Uterus (tissue), 4 donors: ENCODE measurements at places on chromosomes 3 and 15. TPM values are rescaled to one million over a fixed set of nuclear protein-coding genes. Genes with fewer than 3 reads are reported as not detected.

DNA sequence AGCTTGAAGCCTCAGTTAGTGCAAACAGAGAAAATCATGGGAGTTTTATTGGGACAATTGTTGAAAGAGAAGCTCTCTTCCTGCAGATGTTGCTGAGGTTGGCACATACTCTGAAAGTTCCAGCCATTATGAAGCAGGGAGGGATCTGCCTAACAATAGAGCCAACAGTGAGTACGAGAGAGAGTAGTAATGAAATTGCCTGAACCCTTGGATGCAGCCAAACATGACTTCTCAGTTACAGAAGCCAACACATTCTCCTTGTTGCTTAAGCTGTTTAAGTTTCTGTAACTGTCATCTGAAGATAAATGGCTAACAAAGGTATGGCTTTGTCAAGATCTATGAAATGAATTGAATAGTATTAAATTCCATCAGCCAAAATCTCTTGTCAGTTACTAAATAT is 211.0 kb upstream of the TTC14 start:
- no peak overlapping the region for H3K27ac ChIP-seq
- no peak overlapping the region for H3K4me3 ChIP-seq
- no peaks in the 10 kb centered on the region for H3K4me1 ChIP-seq
- DNase-seq: no peak

DNA sequence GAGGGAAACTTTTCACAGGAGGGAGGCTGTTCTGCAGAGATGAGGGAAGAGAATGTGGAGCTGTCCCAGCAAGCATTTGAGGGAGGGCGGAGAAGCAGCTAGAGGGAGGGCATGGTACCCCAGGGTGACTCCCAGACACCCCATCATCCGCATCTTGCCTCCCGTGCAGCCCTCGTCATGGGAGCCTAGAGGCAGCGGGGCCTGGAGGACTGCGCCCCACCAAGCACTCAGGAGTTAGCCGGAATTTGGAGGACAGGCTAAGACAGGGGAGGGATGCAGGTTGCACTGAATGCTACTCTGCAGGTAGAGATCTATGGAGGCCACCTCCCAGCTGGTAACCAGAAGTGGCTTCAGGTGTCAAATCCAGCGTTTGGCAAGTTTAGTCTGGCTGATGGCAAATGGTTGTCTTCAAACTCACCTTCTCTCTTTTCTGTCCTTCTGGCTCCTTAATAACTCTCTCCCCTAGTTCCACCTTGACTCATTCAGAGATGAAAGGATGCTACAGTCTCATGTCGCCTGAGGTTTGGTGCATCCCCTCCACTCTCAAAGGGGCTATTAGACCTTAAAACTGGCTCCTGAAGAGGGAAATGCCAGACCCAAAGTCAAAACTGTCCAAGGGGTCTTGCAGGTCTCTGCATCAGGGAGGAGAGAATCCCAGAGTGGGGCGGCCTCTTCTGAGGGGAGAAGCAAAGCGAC is 155.9 kb upstream of the TLE3 start:
- no peak overlapping the region for H3K4me3 ChIP-seq
- no peak for DNase-seq
- H3K36me3 ChIP-seq: no peaks in the 10 kb centered on the region
- no peaks in the 10 kb centered on the region for H3K4me1 ChIP-seq

GRCh38 chr3:174951034-174951433 is 91.9 kb downstream of the NAALADL2 start:
- H3K4me3 ChIP-seq: no peak overlapping the region
- H3K27ac ChIP-seq: no peak overlapping the region
- DNase-seq: no peak

DNA sequence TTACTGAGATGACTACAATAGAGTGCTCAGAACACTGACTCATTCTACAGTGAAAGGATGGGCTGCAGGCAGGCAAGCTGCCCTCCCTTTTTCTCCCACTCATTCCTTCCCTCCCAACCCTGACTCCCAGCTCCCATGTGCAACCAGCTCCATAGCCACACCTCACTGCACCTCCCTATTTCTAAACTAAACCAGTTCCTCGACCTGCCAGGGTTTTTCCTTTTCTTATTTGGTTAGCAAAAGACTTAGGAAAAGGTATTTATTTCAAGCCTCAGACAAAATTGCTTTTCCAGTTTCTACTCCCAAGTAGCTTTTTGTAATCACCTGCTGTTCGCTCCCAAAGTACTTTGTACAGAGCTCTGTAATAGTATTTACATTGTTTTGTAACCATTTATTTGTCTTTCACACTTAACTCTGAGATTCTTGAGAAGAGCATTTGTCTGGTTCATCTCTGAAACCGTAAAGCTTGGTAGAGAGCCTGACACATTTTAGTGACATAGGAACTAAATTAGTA is 2.2 kb downstream of the AADAC start:
- H3K27ac ChIP-seq: peak overlapping the region; percentile 27
- H3K27me3 ChIP-seq: no peaks in the 10 kb centered on the region
- peak; percentile 43 for DNase-seq
- no peak overlapping the region for H3K4me3 ChIP-seq
- H3K4me1 ChIP-seq: no peaks in the 10 kb centered on the region
- H3K36me3 ChIP-seq: no peaks in the 10 kb centered on the region

DNA sequence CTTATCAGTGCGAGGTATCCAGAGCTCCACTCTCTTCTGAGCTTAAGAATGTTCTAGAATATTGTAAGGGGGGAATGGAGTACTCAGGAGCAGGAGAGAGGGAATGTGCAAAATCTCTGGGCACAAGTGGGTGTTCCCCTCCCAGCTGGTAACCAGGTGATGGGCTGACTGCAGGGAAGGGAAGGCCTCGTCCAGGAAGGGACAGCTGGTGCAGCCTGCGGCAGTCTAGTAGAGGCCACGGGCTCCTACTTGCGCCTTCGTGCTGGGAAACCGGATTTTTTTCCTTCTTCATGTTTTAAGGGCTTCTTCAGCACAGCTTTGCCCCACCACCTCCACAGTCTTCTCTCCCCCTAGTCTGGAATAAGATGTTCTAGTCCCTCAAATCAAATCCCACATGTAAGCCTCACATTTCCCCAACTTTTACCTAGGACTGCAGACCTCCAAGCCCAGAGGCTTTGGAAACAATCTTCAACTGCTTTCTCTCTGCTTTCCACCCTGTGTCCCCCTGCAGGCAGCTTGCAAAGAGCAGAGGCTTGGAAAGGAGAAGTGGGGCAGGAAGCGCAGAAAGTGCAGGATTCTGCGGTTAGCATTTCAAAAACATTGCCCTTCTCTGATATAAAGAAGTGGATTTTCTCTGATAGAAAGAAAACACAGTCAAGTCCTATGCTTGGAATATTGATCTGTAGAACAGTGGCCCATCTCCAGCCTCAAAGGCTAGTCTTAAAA is 11.9 kb upstream of the CGNL1 start:
- H3K4me3 ChIP-seq: no peak overlapping the region
- H3K27me3 ChIP-seq: no peaks in the 10 kb centered on the region
- no peak for DNase-seq
- H3K4me1 ChIP-seq: no peaks in the 10 kb centered on the region
- H3K27ac ChIP-seq: no peak overlapping the region

Gene SV2B
- total RNA-seq: 0.88 TPM

DNA sequence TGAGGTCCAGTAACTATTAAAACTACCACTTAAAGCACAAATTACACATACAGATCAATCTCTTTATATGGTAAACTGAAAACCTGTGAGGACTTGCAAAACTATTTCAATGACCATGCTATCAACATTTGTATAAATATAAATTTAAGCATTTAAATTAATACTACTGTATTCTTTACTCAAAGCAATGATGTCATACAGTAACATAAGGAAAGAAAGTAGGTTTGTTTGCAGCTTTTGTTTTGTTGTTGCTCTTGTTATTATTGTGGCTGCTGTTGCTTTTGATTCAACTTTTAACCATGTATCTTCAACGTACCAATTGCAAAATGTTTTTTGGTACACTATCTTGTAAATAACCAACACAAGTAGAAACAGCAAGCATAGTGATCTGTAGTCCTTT is 22.0 kb downstream of the CBLB start:
- no peak for DNase-seq
- no peaks in the 10 kb centered on the region for H3K27me3 ChIP-seq
- no peak overlapping the region for H3K27ac ChIP-seq
- H3K4me3 ChIP-seq: no peak overlapping the region
- H3K36me3 ChIP-seq: no peaks in the 10 kb centered on the region
- H3K4me1 ChIP-seq: no peaks in the 10 kb centered on the region

Gene SLC9C1
- 0.49 TPM for total RNA-seq

- no peaks in the 10 kb centered on the region for H3K27me3 ChIP-seq
- no peaks in the 10 kb centered on the region for H3K4me1 ChIP-seq
- no peak overlapping the region for H3K27ac ChIP-seq
- H3K4me3 ChIP-seq: no peak overlapping the region
- H3K36me3 ChIP-seq: no peaks in the 10 kb centered on the region
These were observed 11.4 kb downstream of the CD86 start for GRCh38 chr3:122066331-122067213.

Gene DUOXA2
- not detected for total RNA-seq

- H3K4me3 ChIP-seq: no peak overlapping the region
- DNase-seq: no peak
- H3K27ac ChIP-seq: peak overlapping the region; percentile 61
- no peaks in the 10 kb centered on the region for H3K27me3 ChIP-seq
- peaks cover 54% of the 10 kb centered on the region for H3K4me1 ChIP-seq
These were observed 5.7 kb downstream of the SNX33 start for GRCh38 chr15:75653347-75653913.

GRCh38 chr3:83928391-83928790 is 1030.4 kb upstream of the CADM2 start:
- H3K27ac ChIP-seq: no peak overlapping the region
- H3K4me3 ChIP-seq: no peak overlapping the region
- H3K27me3 ChIP-seq: no peaks in the 10 kb centered on the region
- no peaks in the 10 kb centered on the region for H3K36me3 ChIP-seq

DNA sequence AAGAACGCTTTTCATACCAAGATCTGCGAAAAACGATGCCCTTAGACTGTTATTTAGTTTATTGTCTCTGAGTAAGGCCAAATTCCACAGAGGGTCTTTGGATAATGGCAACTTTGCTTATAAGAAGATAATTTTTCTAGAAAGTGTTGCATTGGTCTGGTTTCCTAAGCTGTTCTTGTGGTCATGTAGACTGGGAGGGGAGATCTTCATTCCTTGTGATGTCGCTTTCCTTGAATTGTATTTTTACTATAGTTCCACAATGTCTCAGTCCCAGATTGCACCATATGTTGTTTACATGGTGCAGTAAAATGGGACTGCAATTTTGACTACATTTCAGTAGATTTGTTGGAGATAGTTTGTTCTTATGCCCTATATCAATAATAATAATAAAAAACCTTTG is 28.8 kb upstream of the ST3GAL6 start:
- peak overlapping the region; percentile 76 for H3K27ac ChIP-seq
- peak overlapping the region; percentile 59 for H3K4me3 ChIP-seq
- DNase-seq: no peak
- H3K27me3 ChIP-seq: no peaks in the 10 kb centered on the region
- H3K36me3 ChIP-seq: no peaks in the 10 kb centered on the region

Gene RETNLB
- total RNA-seq: not detected

Gene ITPKA
- not detected for total RNA-seq

- no peak overlapping the region for H3K4me3 ChIP-seq
- H3K36me3 ChIP-seq: no peaks in the 10 kb centered on the region
- H3K4me1 ChIP-seq: no peaks in the 10 kb centered on the region
- no peaks in the 10 kb centered on the region for H3K27me3 ChIP-seq
- no peak overlapping the region for H3K27ac ChIP-seq
- DNase-seq: no peak
These were observed 3.6 kb upstream of the C3orf85 start for GRCh38 chr3:109132801-109133473.

- H3K27ac ChIP-seq: peak overlapping the region; percentile 57
- no peak overlapping the region for H3K4me3 ChIP-seq
- H3K27me3 ChIP-seq: no peaks in the 10 kb centered on the region
- H3K4me1 ChIP-seq: peaks cover 6% of the 10 kb centered on the region
- DNase-seq: peak; percentile 47
These were observed 8.7 kb upstream of the CAMK1 start for GRCh38 chr3:9778143-9779074.

- no peak for DNase-seq
- H3K4me3 ChIP-seq: no peak overlapping the region
- no peaks in the 10 kb centered on the region for H3K36me3 ChIP-seq
- H3K27ac ChIP-seq: no peak overlapping the region
These were observed 41.7 kb downstream of the KIF15 start for GRCh38 chr3:44803298-44803697.
